ENCODE measurements at places on chromosomes 7 and 10.
A peak's percentile ranks its signal among the peaks of the same experiment; 100 is the strongest.

DNA sequence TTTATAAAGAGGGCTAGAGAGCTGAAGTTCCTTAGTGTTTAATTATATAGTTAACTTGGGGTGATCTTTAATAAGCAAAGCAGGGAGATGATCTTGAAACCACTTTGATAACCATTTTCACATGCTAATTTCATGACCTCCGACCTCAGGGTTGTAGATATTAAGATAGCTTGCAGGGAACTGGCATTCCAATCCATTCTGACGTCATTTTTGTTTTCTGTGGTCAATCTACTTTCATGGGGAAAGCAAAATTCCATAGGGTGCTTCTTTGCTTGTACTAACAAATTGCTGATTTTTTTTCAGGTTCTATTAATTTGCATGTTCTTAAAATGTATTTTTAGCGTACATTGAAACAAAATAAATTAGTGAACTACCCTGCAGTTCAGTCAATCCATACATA, 139.3 kb downstream of the CDCA7L start:
- DNase-seq = no peak

- no peak for DNase-seq
Measured at GRCh38 chr7:21107101-21107500, 320.4 kb upstream of the SP8 start.

GRCh38 chr7:115409682-115410433, 488.0 kb downstream of the MDFIC start:
- no peak for DNase-seq

- no peak for DNase-seq
Measured at GRCh38 chr7:157962458-157963306, 624.9 kb downstream of the PTPRN2 start.

DNA sequence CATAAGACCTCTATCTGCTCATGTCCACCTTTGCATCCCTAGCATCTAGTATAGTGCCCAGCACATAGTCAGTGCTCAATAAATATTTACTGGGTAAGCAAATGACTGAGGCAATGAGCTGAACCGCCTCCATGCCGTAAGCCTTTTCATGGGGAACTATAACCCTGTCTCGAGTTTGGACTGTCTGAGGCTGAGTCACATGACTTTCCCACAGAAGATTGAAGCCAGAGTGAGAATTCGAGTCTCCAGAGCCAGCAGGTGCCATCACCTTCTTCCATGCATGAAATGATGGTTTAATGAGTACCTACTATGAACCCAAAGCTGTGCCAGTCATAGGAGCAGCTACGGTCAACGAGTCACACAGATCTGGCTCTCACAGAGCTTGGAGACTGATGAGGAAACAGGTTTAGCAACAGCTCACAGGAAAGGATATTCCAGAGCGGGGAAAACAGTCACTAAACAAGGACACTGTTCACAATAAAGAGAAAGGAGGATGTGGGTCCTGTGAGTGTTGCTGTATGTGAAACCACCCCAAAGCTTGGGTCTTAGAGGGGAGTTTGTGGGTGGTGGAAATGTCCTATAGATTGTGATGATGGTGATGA, 75.2 kb downstream of the TEX36 start:
- no peak for DNase-seq

- peak; percentile 42 for DNase-seq
Measured at GRCh38 chr7:7969306-7970236, 975 bp downstream of the GLCCI1 start.

DNA sequence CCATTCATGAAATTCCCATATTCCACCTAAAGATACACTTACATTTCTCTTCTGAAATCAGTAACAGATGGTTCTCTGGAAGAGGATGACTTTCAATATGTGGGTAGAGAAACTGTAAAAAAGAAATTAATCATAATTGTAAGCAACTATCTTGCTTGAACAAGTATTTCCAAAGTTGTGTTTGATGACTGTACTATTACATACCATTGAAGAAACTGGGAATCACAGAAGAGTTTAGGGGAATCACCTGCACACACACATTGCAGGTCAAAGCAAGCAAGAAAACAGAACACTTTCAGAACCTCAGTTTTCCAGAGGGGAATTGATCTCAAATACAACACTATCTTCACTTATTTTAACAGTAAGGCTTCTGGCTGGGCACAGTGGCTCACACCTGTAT, 33.6 kb downstream of the GSAP start:
- DNase-seq = no peak

- no peak for DNase-seq
Measured at GRCh38 chr7:79291498-79291865, 162.0 kb downstream of the MAGI2 start.

- no peak for DNase-seq
Measured at GRCh38 chr7:2309889-2310331, 4.3 kb downstream of the SNX8 start.

DNA sequence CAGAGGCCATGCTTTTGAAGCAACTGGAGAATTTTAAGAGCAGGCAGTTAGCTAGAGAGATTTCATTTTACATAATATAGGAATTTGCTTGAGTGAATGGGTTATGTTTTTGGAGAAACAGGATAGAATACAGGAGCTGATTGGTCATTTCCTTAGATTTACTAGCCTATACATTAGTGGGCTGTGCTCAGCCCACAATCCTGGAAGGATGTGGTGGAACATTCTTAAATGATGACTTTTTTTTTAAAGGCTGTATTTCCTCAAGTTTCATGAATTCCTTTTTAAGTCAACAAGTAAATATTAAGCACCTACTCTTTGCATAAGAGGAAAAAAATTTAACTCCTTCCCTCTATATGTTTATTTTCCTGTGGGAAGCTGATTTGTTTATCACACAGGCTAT, 314.4 kb upstream of the BMPER start:
- DNase-seq = no peak

- peak; percentile 45 for DNase-seq
Measured at GRCh38 chr7:43647673-43648472, 65.0 kb downstream of the STK17A start.

DNA sequence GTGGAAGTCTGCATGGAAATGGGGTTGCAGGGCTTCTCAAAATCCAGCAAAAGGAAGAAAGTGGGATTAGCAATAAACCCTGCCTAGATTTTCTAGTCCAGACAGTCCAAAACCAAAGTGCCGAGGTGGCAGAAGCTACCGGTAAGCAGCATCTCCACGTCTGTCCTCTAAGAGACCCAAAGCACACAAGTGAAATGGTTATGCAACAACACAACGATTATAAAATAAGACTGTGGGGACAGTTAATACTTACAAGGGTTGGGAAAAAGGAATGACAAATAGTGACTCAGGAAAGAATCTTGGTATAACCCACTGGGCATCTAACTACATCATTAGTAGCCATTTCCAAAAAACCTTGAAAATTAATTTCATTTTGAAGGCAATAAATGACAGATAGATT, 24.7 kb downstream of the CREB3L2 start:
- no peak for DNase-seq

GRCh38 chr7:123773481-123773880, 24.7 kb upstream of the WASL start:
- no peak for DNase-seq

DNA sequence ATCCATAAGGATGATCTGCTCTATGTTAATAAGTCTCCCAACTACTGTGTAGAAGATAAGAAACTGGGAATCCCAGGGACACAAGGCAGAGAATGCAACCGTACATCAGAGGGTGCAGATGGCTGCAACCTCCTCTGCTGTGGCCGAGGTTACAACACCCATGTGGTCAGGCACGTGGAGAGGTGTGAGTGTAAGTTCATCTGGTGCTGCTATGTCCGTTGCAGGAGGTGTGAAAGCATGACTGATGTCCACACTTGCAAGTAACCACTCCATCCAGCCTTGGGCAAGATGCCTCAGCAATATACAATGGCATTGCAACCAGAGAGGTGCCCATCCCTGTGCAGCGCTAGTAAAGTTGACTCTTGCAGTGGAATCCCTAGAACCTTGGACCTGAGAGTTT, 10.3 kb downstream of the WNT16 start:
- DNase-seq = no peak

DNA sequence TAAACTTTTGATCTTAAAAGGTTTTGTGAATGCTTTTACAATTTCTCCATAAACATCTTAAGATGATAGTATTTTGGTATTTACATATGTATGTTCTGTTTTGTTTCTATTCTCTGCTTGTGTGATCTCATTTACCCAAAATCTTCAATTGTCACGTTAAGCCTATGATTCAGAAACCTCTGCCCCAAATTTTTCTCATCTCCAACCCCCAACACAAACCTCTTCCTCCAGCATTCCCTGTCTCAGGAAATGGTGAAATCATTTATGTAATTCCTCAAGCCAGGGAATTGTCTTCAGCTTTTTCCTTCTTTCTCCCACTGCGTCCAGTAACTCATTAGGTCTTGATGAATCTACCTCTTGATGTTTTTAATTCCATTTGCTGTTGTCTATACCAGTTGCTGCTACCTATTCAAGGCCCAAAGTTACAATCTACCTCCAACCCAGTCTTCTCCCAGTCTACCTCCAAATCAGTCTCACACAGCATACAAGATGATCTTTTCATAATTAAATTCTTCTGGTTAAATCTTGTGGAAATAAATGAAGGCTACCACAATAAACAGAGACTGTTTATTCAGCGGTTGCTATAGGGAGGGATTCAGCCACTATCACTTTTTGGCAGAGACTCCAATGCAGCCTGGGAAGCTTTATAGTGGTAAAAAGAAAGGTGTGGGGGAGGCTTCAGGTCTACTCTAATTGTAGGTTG, 5.8 kb downstream of the CFAP69 start:
- no peak for DNase-seq

- DNase-seq = no peak
Measured at GRCh38 chr10:3554121-3554522, 230.9 kb downstream of the KLF6 start.

DNA sequence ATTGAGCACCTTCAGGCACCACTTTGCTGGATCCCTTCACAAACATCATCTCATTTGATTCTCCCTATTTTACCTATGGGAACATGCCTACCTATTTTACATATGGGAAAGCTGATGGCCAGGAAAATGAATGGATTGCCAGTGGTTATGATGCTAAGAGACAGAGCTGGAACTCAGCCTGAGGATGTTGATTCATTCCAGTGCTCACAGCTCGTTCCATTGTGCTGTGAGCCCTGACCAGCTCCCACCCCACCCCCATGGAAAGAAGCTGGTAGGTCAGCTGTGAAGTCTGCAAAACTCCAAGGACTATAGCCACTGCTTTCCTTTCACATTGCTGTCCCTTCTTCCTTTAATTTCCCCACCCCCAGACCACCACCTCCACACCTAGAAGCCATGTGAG, 9.6 kb downstream of the UBTD1 start:
- no peak for DNase-seq

DNA sequence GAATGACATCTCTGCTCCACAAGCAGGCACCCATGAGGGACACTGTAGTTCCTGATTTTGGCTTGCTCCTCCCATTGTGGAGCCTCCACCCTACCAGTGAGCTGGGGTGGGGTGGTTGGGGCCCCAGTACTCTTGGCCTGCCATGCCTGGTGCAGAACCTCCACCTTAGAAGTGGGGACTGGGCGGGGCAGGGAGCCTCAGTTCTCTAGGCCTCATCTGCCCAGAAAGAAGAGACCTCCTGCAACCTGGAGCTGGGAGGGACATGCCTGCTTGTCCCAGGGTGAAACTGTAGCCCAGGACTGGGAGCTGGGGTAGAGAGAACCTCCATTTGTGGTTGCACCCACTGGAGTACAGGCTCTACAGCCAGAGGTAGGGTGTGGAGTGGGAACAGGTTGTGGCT, 14.4 kb downstream of the RAMP3 start:
- peak; percentile 15 for DNase-seq

DNA sequence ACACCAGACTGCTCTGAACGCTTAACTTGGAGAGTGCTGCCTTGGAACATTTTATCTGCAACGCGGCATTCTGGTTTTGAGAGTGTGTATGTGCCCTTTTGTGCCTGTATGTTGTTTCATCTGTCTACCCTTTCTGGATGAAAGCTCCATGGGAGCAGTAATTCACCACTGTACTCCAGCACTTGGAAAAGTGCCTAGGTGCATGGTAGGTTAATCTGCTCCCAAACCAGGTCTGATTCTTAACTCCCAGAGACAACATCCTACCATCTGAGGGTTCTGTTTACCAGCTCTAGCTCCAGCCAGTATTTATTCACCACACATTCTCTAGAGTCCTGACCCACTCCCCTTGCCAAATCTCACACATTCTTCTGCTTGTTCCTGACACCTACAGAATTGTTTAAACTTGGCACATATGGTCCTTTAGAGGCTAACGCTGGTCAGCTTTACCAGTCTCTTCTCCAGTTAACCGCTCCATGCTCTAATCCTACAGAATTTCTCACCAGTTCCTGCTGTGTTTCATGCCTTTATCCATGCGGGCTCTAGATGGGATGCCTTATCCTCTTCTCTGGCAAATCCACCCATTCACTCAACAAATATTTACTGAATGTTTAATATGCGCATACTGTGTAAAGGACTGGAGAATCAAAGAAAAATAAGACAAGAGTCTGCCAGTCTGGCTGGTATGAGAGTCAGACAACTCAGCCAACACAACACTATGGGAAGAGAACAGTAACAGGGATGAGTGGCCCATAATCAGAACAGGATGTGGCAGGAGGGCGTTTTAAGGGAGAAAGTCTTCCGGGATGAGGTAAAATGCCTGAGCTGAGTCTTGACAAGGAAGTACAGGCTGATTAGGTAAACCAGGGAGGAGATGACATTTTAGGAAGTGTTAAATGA, 46.3 kb downstream of the MTPN start:
- DNase-seq = no peak

DNA sequence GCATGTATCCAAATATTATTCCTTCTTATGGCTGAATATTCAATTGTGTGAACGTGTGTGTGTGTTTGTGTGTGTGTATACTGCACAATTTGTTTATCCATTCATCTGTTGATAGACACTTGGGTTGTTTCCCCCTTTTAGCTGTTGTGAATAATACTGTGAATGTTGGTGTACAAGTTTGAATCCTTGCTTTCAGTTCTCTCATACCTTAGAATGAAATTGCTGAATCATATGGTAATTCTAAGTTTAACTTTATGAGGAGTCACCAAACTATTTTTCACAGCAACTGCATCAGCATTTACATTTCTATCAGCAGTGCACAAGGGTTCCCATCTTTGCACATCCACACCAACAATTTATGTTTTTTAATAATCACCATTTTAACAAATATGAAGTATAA, 86.9 kb upstream of the GATAD1 start:
- no peak for DNase-seq

Data from CD4-positive, alpha-beta T cell treated with Interleukin-15 for 1 hour (primary cell).